ENCODE measurements at places on chromosomes 5 and 9. TPM values are rescaled to one million over a fixed set of nuclear protein-coding genes. Genes with fewer than 3 reads are reported as not detected.

Gene PCDHAC2
- not detected for total RNA-seq

Gene MTX3
- total RNA-seq: 5.0 TPM

DNA sequence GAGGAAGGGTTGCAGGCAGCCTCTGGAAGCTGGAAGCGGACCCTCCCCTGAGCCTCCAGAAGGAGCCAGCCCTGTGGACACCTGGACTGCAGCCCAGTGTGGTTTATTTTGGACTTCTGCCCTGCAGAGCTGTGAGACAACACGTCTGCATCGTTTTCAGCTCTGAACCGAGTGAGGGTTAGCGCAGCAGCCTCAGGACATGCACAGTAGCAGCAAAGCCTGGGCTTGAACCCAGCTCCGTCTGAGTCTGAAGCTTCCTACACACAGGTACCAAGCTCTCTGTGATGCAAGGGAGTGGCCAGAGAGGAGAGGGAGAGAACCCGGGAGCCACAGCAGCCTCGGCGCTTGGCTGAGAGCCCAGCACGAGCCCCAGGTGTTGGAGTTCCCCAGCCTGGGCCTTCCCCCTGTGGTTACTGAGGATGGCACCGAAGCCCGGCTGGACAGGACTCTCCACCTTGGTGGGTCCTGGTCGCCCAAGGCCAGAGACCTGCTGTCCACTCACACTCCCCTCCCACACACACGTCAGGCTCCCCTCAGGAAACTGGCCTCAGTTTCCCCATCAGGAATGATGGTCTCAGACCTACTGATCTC lies 128.2 kb downstream of the OLFM1 start:
- DNase-seq: no peak

- no peak for DNase-seq
Observed at GRCh38 chr5:39461007-39461682, 36.4 kb upstream of the DAB2 start.

DNA sequence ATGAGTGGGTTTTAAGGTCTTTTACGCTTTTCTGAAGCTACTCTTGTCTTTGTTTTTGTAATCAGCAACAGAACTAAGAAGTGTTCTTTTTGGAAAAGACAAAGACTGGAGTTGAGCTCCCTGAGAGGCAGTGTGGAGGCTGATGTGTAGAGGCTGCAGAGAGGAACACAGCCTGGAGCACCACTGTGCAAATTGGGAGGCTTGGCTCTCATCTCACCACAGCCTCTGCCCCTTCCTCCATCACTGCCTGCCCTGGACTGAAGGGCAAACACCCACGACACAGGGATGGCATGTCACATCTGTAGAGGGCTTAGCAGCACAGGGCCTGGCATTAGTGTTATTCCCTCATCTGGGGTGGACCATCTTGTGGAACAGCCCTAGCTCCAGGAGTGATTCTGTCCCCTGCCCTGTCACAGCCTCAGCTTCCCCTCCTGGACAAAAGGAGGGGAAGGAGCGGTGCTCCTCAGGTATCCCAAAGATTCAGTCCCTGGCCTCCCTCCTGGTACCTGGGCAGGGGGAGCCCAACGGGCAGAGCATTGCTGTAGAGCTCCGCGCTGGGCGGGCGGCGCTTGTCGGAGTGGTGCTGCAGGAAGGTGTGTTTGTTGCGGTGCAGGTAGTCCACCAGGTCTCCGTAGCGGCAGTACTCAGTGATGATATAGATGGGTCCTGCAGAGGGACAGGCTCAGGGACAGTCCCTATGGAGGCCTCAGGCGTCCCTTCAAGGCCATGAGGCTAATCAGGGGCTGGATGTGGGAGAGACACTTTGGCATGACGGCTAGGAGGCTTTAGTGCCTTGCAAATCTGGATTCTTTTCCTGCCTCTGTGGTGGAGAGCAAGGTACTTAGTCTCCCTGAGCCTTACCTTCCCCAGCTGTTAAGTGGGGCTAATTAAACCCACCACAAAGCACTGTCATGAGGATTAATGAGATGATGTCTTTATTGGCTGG lies 32.8 kb downstream of the PDGFRB start:
- DNase-seq: no peak

Data from glomerular endothelial cell (primary cell).